ENCODE measurements at places on chromosomes 6 and 20.

DNA sequence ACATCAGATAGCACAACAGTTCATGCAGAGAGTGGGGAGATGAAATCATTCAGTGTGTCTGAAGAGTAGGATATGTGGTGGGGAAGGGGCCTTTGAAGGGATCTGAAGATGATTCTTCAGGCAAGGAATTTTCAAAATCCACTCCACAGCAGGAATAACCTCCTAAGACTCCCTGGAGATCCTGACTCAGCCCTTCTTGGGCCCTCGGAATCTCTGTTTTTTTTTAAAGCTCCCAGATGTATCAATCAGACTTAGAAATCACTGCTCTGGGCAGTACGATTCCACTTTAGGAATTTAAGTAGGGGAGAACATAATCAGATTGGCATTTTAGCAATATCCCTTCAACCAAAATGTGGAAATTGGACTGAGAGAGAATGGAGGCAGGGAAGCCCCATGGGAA lies 55.5 kb downstream of the RIOK1 start:
- no peak for DNase-seq

- DNase-seq = peak; percentile 50
Observed at GRCh38 chr6:43181942-43182860, at the start of gene CUL9. CUL9 (plus strand) TSS chr6:43182196; CDS start chr6:43184311, 2,115 bp downstream.

DNA sequence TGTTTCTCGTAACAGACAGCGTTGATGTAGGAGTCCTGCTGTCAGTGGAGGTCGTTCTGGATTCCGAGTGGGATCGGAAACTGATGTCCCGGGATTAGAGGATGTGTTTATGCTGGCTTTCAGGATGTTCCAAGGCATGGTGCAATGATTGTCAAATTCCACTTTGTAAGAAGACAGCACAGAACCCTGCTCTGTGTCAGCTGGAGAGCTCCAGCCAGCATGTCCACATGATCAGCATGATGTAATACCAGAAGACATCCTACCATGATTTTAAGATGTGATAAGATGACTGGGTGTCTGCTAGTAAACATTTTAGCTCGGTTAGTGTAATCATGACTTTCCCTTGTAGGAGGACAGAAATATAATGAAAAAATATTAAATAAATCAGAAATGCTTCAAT lies 20.3 kb downstream of the ENPP1 start:
- no peak for DNase-seq

- DNase-seq = no peak
Observed at GRCh38 chr20:51300104-51300503, 242.4 kb downstream of the NFATC2 start.

DNA sequence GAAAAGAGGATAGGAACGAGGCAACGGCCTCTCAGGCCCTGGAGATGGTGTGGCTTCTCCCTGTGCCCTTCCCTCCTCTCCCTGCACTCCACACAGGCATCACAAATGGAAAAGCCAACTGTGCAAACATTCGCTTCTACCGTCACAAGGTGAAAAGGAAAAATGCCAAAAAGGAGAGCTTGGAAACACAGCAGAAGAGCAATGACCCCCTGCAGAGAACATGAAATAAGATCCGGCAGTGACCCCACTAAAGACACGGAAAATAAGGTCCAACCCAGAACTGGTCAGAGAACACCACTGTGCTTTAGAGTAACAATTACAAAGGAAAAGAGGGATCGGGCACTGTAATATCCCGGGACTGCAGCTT lies 63.0 kb downstream of the SLC22A23 start:
- no peak for DNase-seq

DNA sequence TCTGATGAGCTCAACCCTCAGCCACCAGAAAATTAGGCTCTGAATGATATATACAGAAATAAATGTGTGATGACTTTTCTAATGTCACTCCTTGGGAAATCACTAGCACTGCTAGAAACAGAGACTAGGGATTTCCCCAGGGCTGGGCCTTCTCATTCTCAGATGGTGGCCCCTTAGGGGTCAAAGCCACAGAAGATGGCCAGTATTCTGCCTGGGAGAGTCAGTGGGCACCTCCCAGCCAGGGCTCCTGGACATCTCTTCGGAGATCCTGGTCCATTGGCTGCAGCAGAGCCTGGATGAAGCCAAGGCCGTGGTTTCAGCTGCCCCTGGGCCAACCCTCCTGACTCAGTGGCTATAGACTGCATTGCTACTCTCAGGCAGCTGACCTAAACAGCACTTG lies 276.9 kb upstream of the SUPT3H start:
- DNase-seq = no peak

- no peak for DNase-seq
Observed at GRCh38 chr6:50271266-50271665, 221.5 kb upstream of the DEFB112 start.

DNA sequence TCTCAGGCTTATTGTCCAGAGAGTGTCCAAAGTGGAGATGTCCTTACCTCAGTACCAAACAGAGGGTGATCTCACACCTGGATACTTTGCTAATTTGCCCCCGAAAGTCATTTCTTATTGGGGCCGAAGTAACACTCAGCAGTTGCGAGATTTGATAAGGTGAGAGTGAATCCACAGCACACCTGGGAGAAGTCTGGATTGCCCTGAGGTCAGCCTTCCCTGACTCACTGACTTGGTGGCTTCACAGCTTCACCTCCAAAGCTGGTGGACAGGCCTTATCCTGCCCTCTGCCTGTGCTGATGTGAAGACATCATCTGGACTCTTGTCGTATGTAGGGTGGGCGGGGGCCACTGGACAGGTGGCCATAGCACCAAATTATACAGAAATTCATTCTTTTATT lies 101.9 kb upstream of the ARMC2 start:
- no peak for DNase-seq

- DNase-seq = no peak
Observed at GRCh38 chr6:127090051-127090450, 28.4 kb upstream of the RSPO3 start.

DNA sequence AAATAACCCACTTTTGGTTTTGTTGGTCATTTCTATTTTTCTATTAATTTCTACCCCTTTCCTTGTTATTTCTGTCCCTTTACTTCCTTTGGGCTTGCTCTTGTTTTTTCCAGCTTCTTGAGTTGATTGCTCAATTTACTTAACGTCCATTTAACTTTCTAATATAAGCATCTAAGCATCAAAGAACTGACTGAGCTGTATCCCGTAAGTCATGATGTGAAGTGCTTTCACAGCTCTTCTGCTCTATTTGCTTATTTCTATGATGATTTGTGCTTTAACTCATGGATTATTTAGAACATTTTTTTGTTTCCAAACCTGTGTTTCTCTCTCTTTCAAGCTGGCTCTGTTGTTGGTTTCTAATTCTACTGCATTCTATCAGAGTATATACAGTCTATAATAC lies 56.7 kb upstream of the SMIM29 start:
- DNase-seq = no peak

DNA sequence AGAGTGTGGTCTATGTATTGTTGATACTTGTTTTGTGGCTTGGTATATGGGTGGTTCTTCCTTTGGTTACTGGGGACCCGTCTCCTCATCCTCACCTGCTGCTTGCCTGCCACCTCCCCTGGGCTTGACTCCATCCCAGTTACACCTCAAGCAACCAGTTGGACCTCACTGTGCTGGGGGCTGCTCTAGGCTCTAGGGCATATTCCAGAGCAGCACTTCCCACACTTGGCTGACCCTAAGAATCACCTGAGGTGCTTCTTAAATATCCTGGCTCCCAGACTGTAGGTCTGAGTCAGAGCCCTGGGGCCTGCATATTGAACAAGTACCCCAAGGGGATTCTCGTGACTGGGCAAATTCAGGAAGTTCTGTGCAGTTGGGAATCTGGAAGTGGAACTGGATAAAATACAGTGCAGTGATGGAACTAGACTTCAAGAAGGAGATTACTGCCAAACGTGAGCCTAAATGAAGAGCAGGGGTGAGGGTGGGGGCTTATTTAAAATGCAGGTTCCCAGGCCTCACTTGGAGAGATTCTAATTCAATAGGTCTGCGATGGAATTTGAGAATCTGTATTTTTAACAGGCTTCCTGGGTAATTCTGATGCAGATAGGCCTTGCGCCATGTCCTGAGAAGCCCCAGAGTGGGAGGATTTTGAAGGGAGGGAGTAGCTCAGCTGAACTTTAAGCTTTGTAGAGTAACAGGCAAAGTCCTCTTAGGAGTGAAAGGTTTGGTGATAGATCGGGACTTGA lies 7.6 kb downstream of the SPATS1 start:
- no peak for DNase-seq

GRCh38 chr6:35475573-35475972 lies 7.4 kb downstream of the RPL10A start:
- DNase-seq = no peak

- DNase-seq = no peak
Observed at GRCh38 chr20:63518946-63519667, 1.5 kb upstream of the PPDPF start.

DNA sequence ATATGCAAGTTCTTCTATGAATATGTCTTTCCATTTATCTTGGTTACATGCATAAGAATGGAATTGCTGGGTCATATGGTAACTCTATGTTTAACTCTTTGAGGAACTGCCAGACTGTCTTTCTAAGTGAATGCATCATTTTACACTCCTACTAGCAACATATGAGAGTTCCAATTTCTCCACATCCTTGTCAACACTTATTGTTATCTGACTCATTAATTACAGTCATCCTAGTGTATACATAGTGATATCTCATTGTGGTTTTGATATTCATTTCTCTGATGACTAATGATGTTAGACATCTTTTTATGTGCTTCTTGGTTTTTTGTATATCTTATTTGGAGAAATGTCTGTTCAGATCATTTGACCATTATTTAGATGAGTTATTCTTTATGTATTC lies 96.7 kb upstream of the LAMP5 start:
- no peak for DNase-seq

- no peak for DNase-seq
Observed at GRCh38 chr6:72913797-72914196, 291.9 kb downstream of the KCNQ5 start.

- no peak for DNase-seq
Observed at GRCh38 chr20:22466447-22467171, 117.8 kb downstream of the FOXA2 start.

- no peak for DNase-seq
Observed at GRCh38 chr6:1946583-1946982, 298.8 kb downstream of the GMDS start.

GRCh38 chr6:17446713-17447112 lies 53.3 kb downstream of the CAP2 start:
- DNase-seq = no peak

- no peak for DNase-seq
Observed at GRCh38 chr20:20706285-20706684, 6.2 kb downstream of the RALGAPA2 start.

DNA sequence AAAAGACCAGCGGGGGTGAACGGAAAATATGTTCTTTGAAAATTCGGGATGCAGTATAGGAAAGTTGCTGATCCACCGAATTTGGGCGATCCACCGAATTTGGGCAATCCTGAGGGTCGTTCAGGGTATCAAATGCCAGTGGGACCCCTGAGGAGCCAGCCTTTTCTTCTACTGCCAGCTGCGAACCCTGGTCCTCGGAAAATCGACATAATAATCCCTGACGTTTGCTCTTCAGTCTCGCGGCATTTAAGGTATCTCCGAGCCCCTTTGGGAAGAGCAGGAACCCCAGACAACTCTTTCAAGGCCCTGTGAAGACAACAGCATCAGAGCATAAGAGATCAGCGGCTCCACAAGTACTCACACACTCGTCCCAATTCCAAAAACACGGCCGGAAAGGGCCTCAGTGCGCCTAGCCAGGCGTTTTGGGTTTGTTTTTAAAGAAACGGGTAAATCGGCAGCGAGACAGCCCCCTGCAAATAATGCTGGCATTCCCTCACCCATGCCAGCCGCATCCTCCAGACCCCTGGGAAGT lies 1.0 kb downstream of the SIM1 start:
- no peak for DNase-seq
